Activated effector memory CD4-positive, alpha-beta T cell treated with anti-CD3 and anti-CD28 coated beads, Interleukin-2, amount 50 U/mL, for 16 hours (primary cell): ENCODE measurements at places on chromosomes 11 and 22.
A peak's percentile ranks its signal among the peaks of the same experiment; 100 is the strongest.

GRCh38 chr11:12544986-12545775 lies 129.0 kb upstream of the TEAD1 start:
- DNase-seq: no peak

GRCh38 chr11:115672999-115673411 lies 168.8 kb upstream of the CADM1 start:
- no peak for DNase-seq

DNA sequence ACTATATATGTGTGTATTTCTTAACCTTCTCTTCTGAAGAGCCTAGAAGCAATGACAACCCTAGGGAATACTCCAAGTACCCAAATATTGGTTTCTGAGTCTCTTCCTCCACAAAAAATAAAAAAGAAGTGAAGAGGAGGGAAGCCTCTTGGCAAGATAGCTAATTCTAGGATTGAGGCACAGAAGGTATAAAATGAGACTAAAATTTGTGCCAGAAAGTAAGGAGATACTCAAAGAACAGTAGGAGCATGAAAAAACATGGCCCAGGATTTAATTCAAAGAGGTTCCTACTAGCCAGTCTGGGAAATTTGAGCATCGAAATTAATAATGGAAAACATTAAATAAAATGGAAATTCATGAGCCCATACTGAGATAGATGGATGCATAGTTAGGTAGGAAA lies 112.1 kb downstream of the PAX6 start:
- DNase-seq: no peak

DNA sequence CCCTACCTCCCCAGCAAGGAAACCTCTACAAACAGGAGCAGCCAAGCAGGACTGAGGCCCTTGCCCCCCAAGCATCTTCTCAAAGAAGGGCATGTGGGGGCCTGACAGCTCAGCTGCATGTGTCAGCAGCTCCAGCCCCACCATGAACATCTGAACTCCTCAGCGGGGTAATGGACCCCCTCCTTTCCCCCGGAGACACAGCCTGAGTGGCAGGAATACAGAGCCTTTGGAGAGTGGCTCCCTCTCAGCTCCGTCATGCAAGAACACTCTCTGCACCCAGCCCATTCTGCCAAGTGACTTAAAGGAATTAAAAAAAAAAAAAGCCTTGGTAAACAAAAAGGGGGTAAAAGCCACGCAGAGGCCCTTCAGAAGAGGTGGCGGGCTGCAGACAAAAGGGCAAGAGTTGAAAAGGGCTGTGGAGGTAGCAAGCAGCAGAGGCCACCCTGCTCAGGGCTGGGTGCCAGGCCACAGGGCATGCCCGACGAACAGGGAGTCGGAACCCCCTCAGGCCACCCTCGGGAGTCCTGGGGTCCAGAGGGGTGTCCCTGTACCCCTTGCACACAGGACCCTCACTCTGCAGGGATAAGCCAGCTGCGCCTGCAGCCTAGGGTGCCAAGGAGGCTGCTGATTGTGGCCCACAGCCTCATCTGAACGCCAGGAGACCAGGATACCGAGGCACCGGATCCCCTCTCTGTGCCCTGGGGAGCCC lies 62.5 kb downstream of the MACROD1 start:
- no peak for DNase-seq

- DNase-seq: no peak
These were observed 4.0 kb downstream of the VSIG2 start for GRCh38 chr11:124748100-124748418.

- no peak for DNase-seq
These were observed 144.9 kb downstream of the MAML2 start for GRCh38 chr11:96197801-96198701.

DNA sequence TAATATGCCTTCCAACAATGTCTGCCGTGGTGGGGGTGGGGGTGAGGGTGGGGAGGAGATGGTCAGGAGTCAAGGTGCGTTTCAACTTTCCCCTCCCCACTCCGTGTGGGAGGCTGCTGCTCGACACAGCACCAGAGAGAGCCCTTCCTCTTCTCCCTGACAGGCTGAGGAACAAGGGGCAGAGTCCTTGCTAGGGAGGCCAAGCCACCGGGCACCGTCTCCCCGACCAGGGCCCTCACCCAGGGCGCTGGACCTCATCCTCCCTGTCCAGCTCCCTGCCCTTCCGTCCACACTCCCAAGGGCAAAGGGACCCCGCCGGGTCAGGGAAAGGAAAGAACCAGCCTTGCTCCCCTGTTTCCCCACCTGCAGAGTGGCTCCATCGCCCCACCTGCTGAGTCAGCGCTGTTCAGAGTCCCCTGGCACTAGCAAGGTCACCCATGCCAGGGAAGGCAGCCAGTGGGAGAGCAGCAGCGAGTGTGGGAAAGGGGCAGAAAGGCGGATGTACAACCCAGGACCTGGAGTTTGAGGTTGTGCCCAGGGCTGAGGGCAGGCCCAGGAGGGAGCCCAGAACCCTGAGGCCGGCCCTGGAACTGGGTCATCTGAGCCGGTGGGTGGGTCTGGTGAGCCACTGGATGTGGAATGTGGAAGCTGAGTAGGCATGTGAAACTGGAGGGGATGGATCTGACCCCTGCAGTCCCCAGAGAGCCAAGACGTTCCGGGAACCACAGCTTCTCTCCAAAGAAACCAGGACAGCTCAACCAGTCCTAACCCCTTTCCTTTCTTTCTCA lies 47.2 kb downstream of the BUD13 start:
- DNase-seq: no peak

DNA sequence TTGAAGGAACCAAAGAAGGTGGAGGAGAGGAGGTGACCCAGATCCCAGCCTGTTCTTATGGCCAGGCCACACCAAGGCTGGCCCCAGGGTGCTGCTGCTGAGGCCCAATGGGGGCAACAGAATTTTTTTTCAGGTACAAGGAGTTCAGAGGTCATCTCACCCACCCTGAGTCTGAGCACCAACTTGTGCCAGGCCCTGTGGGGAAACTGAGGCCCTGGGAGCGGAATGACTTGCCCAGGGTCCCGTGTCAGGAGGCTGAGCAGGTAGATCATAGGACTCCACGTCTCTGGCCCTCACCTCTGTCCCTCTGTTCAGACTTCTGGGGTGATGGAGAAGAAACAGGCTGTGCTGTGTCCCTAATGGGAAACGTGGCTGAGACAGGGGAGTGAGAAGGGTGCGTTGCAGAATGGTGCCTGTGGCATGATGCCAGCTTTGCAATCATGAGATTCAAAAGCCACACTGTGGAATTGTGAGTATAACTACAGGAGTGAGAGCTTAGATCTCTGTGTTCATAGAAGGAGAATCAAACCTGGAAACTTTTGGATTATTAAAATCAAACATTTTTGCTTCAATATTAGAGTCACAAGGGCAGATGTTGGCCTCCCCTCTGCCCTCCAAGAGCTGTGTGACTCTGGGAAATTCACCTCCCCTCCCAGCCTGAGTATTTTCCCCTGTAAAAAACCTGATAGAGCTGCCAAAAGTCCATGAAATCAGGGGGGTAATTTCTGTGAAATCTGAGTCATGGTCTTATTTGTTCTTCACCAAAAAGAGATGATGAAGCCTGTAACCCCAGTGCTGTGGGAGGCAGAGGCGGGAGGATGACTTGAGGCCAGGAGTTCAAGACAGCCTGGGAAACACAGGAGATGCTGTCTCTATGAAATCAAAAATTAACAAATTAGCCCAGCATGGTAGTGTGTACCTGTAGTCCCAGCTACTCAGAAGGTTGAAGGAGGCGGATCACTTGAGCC lies 874 bp downstream of the APOL1 start:
- DNase-seq: peak; percentile 83

- DNase-seq: no peak
These were observed 43.9 kb downstream of the MIAT start for GRCh38 chr22:26701323-26701722.

GRCh38 chr11:114089748-114090147 lies 30.2 kb downstream of the ZBTB16 start:
- DNase-seq: peak; percentile 57

DNA sequence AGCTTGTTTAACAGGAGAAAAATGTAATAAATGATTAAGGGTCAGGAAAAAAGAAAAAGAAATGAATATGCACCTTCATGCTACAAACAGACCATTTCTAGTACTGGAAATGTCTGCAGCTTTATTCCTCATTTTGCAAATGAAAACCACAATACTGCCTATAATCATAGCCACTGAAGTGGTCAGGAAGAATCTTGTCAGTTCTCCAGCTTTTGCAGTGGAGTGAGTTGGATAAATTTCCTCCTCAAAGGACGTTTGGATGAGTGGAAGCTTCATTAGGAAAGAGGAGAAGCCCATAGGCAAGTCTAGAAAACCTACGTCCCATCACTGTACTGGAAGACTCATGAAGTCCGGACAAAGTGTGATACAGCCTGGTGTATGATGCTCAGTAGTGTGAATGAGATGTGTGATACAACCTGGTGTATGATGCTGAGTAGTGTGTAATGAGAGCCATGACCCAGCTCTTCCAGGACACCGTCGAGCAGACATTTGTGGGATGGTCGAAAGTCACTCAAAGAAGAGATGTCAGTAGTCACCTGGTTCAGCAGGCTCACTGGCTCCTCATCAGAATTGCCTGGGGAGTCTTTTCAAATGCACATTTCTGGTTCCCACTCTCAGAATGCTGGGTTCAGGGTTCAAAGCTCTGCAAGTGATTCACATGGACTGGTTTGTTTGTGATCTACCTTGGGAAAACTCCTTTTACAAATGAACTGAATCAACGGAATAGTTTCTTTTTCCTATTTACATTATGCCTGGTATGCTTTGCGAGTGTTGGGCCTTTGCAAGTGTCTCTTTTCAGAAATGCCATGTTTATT lies 101.3 kb downstream of the PDHX start:
- no peak for DNase-seq

GRCh38 chr11:108857382-108857781 lies 192.5 kb downstream of the DDX10 start:
- no peak for DNase-seq

DNA sequence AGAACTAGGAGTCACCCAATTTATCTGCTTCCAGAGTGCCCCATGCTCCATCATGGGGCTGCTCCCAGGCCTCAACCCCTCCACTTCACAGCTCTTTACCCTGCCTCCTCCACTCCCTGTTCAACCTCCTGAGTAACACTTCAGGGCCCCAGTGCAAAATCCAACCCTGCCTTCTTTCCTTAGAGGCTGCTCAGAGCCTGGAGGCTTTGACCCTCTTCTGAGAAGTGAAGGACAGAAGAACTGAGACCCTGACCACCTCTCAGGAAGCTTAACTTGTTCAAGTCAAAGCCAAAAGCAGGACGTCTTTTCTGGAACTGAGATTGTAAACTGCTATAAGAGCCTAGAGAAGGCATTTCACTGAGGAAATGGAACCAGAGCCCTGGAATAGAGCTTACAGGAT lies 15.5 kb downstream of the EIF3F start:
- no peak for DNase-seq

- DNase-seq: no peak
These were observed 1061.7 kb upstream of the TENM4 start for GRCh38 chr11:80502511-80502910.

DNA sequence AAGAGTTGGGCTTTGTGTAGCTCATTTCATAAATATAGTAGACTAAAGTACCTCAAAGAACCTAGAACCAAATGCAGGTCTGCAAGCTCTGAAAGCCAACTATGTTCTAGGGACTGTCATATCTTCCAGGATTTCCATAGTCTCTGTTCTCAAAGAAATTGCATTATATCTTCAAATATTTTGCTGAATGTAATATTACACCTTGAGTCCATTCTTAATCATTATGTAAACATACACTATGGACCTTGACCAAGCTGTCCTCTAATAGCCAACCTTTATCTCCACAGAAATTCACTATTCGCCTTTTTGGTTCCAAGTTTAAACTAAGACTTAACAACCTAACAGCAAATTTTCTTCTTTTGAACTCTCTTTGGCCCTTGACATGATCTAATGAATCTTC lies 678.7 kb upstream of the ARHGAP42 start:
- DNase-seq: no peak

GRCh38 chr22:20238901-20239675 lies 29.0 kb downstream of the RTN4R start:
- no peak for DNase-seq

DNA sequence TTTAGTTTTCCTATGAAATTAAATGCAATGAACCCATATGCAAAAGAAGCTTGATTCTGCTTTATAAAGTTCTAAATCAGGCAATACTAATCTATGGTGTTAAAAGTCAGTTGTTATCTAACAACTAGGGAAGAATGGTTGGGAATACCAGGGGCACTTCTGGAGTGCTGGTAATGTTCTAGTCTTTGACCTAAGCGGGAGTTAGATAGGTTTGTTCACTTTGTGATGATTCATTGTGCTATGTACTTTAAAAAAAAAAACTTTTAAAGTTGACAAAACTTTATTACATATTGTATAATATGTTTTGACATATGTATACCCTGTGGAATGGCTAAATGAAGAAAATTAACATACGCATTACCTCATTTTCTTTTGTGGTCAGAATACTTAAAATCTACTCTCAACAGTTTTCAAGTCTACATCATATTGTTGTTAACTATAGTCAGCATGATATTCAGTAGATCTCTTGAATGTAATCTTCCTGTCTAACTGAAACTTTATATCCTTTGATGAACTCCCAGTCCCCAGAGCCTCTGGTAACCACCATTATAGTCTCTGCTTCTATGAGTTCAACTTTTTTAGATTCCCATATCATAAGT lies 39.2 kb downstream of the BIRC2 start:
- no peak for DNase-seq
